GM04503 (cell line): ENCODE measurements at places on chromosomes 11 and 22.
A peak's percentile ranks its signal among the peaks of the same experiment; 100 is the strongest.

DNA sequence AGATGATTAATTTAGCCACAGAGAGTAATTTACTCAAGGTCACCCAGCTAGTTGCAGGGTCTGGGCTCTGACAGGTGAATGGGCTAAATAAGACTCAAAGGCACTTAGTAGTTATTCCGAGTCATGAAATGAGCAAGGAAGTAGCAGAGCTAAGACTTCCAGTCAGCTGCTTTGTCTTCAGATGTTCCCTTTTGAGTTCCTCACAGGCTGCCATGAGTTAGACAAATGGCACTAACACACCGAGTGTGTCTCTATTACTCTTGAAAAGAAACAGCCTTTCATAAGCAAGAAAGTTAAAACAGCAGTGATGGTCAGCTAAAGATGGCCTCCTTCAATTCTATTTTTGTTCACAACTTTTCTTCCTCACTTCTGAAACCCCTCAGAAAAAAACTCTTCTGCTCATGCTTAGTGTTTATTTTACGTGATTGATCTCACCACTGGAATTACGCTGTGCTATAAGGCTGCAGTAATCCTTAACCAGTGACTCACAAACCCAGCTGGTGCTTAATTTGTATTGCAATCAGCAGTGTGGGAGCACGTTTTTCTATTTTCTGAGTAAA, 389.1 kb downstream of the AASDHPPT start:
- DNase-seq, result no peak

DNA sequence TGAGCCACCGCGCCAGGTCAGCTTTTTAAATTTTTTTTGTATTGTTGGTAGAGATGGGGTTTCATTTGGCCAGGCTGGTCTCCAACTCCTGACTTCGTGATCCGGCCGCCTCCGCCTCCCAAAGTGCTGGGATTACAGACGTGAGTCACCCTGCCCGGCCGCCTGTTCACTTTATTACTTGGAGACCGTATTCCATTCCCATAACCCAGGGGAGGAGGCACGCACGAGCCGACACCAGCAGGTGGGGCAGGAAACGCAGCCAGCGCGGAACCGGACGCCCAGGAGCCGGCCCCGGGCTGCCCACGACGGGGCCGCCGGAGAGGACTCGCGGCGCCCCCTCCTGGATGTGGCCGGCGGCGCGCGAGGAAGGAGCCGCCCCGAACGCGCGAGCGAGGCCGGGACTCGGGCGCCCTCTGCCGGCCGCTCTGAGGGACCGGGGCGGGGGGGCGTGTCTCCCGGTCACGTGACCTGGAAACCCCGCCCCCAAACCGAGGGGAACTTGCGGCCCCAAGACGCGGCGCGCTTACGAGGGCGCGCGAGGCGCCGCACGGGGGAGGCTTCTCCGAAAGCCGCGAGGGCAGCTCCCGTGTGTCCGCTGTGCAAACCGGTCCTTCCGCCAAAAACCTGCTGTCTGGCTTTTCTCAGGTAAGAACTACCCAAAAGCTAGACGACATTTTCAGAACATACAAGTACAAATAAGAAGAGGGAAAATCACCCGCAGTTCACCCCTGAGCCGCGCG, 11.6 kb upstream of the RNH1 start:
- peak; percentile 89 for DNase-seq

GRCh38 chr22:45919504-45920286, 57.3 kb downstream of the WNT7B start:
- no peak for DNase-seq

DNA sequence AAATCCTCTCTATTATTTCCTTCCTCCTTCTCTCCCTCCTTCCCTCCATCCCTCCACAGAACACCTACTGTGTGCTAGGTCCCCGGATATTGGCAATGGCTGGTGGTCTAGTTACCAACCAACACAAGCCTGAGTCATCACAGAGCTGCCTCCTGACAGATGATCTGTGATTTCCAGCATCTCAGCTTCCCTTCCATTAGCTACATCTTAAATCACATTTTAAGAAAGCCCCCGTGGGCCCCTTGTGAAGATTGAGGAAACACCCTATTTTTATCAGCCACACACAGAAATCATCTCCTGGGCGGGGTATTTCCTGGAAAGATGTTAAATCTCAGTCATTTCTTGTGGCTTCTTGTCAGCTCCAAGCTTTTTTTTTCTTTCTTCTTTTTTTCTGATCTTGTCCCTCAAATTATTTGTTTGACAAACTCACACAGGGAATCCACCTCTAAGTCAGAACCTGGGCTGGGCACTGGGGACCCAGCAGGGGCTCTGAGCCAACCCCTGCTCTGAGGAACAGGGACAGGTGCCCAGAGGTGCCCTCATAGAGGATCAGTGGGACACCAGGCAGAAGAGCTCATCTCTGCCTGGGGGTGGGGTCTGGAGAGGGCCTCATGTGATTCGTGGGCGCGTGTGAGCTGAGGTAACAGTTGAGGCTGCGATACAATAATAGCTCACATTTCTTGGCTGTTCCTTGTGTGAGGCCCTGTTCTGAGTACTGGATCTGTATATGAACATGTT, 42.4 kb downstream of the CACNA1I start:
- no peak for DNase-seq

DNA sequence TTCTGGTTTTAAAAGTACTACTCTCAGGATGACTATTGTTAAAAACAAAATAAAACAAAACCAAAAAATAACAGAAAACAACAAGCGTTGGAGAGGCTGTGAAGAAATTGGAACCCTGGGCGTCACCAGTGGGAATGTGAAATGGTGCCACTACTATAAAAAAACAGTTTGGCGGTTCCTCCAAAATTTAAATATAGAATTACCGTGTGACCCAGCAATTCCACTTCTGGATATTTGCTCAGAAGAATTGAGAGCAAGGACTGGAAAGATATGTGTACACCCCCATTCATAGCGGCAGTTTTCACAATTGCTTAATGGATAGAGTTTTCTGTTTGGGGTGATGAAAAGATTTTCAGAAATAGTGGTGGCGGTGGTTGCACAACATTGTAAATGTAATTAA, 8.6 kb downstream of the APOA4 start:
- DNase-seq, result no peak

GRCh38 chr11:73139476-73140198, 2.5 kb downstream of the FCHSD2 start:
- no peak for DNase-seq

DNA sequence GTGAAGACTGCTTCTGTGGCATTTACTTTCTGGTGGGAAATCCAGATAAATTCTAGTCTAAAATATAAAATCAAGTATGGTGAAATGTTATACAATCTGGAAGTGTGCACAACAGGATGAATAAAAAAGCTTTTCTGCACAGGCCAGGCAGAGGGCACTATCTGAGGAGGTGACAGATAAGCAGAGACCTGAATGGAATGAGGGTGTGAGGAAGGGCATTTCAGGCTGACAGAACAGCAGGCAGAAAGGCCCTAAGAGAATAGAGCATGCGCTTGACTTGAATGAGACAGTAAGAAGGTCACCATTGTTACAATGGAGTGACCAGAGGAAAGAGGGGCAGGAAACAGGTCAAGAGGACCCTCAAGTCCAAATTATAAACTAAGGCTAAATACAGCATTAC, 33.6 kb upstream of the FNBP4 start:
- no peak for DNase-seq

GRCh38 chr22:42947211-42947990, 67.5 kb downstream of the PACSIN2 start:
- no peak for DNase-seq

GRCh38 chr11:27313157-27313821, 49.7 kb downstream of the CCDC34 start:
- DNase-seq, result no peak

DNA sequence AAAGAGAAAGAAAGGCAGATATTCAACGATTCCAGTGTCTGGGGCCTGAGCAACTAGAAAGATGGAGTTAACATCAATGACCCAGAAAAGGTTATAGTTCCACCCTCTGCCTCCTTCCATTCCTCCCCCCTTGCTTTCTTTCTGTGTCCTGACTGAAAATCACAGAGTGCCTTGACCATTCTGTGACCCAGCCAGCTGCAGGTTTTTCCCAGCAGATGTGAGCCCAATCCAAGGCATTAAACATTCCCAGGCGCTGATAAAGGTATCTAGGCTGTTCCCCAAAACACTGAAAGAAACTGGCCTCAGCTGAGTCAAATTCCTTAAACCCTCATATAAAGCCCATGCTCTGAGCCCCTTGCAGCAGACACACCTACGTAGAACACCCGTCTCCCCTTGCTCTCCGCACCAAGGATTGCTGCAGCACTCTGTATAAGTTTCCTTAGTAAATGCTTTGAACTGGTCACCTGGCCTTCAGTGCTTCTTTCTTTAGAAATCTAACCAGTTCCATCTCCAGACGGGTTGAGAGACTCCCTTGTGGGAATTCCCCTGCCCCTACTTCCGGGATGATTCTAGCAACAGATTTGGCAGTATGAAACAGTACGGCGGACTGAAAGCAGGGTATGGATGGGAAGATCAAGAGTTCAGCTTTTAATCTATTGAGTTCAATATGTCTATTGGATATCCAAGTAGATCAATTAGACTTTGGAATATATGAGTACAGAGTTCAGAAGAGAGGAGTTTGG, 48.8 kb upstream of the ZC3H12C start:
- no peak for DNase-seq

DNA sequence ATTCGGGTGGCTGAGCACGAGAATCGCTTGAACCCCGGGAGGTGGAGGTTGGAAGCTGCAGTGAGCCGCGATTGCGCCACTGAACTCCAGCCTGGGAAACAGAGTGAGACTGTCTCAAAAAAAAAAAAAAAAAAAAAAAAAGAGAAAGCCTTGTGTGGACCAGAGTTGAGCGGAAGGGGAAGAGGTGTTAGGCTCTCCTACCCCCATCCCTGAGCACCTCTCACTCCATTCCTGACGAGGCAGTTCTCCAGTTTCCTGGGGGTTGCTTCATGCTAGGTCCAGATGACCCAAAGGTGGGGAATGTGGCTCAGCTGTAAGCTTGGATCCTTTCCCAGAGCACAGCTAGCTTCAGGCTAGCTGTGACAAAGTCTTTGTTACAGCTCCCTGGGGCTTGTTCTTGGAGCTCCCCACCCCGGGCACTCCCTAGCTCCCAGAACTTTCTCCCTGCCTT, 8.8 kb upstream of the DNAL4 start:
- peak; percentile 95 for DNase-seq

DNA sequence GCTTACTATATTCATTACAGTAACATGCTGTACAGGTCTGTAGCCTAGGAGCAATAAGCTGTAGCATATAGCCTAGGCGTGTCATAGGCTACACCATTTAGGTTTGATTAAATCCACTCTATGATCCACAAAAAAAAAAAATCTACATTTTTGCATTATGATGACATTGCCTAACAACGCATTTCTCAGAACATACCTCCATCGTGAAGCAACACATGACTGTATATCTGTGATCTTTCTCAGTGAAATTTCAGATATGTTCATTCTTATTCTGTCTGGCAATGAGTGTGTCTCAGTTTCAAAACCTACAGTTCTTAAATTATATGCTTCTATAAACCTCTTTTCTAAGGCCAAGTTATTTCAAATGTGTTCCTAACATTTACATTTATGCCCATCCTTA, 140.3 kb downstream of the CADM1 start:
- DNase-seq, result no peak

DNA sequence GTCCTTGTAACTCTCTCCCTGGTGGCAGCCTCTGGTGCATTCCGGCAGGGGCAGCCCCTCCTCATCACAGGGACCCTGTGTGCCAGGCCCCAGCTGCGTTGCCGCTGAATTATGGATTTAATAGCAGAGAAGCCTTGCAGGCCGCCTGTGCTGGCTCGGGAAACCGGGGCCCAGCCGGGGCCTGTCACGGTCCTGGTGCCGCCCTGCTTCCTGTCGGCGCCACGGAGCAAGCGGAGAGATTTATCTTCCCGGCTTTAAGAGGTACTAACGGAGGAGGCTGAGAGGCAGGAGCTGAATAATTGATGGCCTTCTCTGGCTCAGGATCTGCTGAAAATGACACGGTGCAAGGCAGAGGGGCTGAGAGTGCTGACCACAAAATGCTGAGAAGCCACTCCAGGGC, 54.0 kb upstream of the CCDC188 start:
- DNase-seq, result no peak

GRCh38 chr22:35561796-35562526, 21.3 kb downstream of the RASD2 start:
- DNase-seq, result no peak

DNA sequence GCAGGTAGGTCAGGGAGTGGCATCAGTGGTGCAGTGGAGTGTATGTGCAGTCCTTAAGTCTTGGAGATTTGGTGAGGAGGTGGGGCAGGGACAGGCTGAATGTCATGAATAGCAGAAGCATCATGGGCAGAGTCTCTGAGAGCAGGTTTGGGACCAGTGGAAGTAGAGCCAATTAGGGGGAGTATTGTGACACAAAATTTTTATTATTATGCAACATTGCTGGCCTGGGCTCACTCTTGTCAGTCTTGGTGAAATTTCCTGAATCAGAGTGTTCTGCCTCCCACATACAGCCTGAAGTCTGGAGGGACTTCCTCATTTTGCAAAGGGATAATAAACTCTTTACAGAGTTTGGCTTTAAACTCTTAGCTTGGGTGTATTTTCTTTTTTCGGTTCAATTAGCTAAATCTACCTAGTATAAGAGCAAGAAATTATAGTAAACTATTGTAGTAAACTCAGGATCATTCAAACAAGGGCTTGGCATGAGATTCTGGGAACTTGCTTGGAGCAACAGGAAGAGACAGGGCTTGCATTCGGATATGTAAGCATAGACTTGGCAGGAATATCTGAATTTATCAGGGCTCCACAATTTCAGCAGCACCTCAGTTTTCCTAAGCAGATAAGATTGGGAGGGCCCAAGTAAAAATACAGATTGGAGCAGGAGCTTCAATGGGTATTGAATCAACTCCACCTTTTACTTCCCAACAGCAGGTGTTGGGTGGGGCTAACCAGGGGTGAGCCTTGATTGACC, 67.7 kb downstream of the FDX1 start:
- DNase-seq, result no peak

DNA sequence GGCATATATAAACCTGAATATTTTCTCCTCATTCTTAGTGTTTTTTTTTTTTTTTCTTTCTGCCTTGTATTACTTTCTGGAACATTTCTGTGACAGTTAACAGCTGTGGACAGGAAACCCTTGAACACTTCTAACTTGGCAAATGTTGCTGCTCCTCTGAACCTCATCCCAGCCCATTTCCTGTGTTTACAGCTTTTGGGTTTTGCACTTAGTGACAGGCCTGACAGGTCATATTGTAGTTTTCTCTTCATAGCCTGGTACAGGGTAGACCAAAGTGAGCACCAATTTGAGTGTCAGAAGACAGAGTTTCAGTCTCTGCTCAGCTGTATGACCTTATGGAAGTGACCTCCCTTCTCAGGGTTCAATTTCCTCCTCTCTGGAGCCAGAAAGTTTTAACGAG, 91.6 kb downstream of the STIM1 start:
- no peak for DNase-seq

DNA sequence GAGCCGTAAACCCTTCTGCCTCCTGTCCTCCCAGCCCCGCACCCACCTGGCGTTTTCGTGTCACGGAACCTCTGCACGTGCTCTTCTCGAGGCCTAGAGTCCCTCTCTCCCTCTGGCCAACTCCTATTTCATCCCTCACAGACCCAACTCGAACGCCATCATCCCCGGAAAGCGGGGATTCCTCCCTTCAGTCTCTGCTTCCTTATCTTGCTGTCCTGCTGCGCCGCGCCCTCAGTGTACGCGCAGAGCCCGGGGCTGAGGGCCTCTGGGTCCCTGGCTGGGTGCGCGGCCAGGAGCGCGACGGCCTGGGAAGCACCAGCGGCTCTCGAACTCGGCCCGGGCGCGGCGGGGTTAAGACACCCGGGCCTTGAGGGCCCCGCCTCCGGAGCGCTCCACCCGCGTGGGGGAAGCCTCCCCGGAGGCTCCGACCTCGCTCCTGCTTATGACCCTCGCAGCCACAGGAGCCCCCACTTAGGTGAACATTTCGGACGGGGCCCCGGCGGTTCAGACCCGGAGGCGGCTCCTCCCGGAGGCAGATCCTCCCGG, 398 bp upstream of the ATG16L2 start:
- DNase-seq, result peak; percentile 27
